ENCODE measurements at places on chromosomes 3 and 15.

DNA sequence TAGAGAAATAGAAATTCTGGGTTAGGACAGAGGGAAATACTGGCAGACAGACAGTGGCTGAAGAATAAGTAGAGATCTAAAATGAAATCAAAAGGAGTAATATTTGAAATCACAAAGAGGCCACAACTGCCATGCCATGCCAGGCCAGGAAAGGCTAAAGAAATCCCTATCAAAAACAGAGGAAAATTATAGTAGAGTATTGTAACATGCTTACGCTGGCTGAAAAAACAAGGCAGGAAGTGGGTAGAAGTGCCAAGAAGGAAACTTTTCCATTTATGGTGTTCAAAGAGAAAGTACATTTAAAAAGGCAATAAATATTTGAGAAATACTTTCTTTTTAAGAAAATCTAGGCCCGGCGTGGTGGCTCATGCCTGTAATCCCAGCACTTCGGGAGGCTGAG is 415.7 kb downstream of the PLCL2 start:
- DNase-seq: no peak

- no peak for DNase-seq
Measured at GRCh38 chr15:39403640-39404117, 177.2 kb upstream of the THBS1 start.

GRCh38 chr3:114508976-114509375 is 215.1 kb downstream of the TIGIT start:
- no peak for DNase-seq

GRCh38 chr3:22685597-22685996 is 517.5 kb upstream of the UBE2E2 start:
- DNase-seq: no peak

DNA sequence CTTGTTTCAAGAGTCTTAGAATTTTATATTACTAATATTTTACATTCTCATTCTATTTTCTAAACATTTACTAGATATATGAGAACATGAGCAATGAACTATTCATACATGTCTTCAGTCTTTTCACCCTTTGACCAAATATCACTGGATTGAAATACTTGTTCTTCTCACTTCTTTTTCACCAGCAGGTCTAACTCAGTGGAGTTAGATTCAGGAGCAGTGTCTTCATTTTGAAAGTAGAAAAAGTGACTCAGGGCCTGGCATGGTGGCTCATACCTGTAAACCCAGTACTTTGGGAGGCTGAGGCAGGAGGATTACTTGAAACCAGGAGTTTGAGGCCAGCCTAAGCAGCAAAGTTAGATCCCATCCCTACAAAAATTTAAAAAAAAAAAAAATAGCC is 70.8 kb downstream of the USP13 start:
- no peak for DNase-seq

DNA sequence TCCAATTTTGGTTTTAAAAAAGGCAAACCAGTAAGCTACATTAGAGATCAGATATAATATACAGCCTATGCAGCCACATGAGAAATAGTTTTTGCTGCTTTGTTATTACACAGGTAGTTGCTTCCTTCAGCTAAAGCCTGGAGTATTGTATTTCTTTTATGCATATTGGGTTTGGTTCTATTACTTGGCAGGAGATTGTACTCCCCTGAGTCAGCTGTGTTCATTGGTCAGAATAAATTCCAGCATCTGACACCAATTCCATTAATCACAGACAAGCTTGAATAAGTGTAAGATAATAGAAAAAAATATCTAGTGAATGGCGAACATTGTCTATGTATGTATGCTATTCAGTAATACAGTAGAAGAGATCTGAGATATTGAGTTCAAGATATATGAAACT is 26.1 kb upstream of the ZCWPW2 start:
- DNase-seq: no peak

- no peak for DNase-seq
Measured at GRCh38 chr3:28279770-28280169, 38.4 kb downstream of the CMC1 start.

- DNase-seq: no peak
Measured at GRCh38 chr3:53114412-53115074, 15.7 kb downstream of the RFT1 start.

DNA sequence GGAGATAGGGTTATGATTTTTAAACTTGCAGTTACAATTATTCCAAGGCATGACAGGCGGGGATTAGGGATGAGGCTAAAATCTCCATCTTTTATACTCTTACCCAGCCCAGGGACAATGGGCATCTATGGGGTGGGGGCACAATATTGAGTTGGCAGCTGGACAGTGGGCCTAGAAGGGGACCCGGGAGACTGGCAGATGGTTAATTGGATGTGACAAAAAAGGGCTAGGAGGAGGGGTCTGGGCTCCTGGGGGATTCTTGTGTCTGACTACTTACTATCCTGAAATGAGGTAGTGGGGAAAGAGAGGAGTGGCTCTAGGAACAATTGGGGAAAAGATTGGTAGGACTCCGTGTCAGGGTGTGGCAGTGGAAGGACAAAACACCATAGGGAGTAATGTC is 53.0 kb upstream of the ROPN1 start:
- DNase-seq: no peak

DNA sequence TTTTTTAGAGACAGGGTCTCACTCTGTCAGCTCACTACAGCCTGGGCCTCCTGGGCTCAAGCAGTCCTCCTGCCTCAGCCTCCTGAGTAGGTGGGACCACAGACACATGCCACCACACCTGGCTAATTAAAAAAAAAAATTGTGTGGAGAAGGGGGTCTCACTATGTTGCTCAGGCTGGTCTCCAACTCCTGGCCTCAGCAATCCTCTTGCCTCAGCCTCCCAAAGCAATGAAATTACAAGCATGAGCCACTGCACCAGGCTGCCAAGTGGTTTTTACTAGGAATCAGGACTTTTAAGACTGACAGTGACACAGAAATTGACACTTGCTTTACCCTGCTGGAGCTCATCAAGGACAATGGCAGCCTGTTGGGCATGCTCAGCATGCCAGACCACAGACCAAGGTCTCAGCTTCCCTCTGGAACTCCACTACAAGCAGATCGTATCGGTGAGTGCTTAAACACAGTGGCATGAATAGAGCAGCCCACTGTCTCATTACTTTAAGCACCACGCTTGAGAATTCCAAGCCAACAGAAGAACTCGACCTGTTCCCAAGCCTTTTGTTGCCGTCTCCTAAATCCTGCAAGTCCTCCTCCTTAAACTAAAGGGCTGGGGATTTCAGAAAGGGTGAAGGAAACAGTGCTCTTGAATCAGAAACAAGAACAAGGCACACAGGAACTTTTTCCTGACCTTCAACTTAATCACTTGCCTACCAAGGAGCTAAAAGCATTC is 41.4 kb downstream of the EOMES start:
- no peak for DNase-seq

DNA sequence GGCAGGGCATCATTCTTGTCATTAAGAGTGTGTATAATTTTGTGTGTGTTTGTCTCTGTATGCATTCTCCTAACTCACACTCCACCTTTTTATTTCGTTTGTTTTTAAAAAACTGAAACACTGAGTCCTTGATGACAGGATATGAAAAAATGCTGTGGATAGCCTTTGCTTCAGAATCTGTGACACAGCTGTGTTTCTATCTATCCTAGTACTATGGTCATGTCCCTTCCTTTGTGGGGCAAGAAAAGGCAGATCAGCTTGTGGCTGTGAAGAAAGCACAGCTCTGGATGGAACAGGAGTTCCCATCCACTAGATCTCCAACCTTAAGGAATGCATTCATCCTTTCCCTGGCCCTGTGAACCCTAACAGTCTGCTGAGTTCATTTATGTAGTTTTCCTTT is 60.3 kb downstream of the OTOL1 start:
- no peak for DNase-seq

DNA sequence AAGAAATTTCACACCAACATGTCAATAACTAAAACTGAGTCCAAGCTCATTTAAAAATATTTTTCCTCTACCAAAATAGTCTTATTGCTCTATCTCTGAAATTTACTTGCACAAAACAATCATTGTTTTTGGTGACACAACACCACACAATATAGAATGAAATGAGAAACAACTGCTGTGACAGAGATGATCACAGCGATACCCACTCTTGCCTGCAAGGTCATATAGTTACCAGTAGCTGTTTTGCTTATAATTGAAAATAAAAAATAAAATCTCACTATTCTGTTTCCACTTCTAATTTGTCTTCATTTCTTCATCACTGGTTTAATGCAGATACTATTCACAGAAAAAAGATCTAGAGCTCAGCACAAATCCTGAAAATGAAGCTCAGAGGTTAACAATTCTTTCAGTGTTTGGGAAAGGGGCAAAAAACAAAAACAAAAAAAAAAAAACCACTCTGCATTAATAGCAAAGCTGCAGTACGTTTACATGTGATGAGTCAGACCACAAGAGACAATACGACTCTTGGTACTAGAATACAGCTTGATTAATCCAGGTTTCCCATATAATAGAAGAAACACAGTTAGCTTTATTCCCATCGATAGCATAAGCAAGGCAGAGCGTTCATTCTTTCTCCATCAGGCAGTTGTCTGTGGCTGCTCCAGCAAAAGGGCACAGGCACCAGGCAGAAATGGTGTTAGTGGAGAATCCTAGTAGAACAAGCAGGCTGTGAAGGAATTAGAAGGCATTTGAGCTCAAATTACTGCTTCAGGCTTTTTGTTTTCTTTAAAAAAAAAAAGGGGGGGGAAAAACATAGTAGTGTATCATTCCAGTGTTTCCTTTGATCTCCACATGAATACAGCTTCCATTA is 773 bp downstream of the ANKRD28 start:
- no peak for DNase-seq

GRCh38 chr15:82936966-82937711 is 15.4 kb downstream of the HOMER2 start:
- DNase-seq: no peak

DNA sequence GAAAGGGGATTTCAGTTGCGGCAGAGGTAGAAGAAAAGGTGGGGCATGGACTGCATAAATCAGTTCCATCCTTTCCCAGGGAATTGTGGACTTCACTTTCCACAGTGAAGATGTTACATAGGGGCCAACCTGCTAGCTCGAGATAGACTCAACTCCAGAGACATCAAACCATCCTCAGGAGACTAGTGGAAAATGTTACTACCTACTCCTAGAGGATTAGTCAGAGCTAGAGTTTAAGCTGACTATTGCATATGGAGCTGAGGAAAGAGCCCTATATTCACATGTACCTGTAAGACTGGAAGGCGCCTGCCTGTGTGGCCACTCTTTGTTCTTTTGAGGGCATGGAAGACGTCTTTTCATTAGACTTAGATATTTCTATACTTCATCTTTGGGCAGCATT is 69.2 kb downstream of the KLHL25 start:
- no peak for DNase-seq

DNA sequence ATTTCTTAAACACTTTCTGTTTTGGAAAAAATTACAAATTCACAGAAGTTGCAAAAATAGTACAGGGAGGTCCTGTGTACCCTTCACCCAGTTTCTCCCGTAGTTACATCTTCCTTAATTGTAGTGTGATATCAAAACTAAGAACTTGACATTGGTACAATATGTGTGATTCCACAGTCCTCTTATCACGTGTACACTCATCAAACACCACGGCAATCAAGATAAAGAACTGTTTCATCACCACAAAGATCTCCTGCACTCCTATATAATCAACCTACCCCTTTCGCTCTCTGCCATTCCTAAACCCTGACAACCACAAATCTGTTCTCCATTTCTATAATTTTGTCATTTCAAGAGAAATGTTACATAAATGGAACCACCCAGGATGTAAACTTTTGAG is 31.4 kb downstream of the POMGNT2 start:
- DNase-seq: no peak

- DNase-seq: no peak
Measured at GRCh38 chr15:63818629-63819028, 15.1 kb downstream of the HERC1 start.

DNA sequence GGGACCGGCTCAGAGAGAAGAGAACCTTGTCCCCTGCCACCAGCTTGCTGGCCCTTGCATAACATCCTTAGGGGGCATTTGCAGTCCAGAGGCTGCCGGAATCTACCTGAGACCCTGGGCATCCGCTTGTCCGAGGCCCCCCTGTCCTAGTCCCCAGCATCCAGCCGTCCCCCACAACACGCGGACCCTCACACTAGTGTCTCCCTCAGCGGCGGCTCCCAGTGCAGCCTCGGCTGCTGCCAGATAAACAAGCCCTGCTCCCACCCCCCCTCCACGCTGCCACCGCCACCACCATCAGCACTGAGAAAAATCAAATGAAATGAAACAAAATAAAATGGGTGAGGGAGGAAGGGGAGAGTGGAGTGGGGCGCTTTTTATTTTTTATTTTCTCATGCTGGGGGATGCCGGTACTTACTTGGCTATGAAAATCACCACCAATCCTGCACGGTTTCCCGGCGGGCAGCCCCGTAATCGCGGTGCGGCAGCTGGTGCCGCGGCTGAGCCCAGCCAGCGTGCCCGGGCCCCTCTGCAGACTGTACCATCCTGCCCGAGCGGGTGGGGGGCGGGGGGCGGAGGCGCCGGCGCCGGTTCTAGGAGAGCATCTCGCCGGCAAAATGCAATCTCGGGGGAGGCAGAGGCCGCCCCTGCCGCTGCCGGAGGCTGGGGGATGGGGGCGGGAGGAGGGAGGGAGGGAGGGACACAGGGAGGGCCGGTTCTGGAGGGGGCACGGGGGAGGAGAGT is at the start of gene ATP2B2:
TSS of gene ATP2B2 (minus strand) at position 537 of the 741 bp plus-strand sequence. CDS start 56,043 bp downstream, outside the sequence.
- DNase-seq: no peak

- no peak for DNase-seq
Measured at GRCh38 chr3:197926418-197926817, 23.6 kb upstream of the RPL35A start.

GRCh38 chr3:121883507-121883906 is 10.7 kb upstream of the SLC15A2 start:
- no peak for DNase-seq

- DNase-seq: no peak
Measured at GRCh38 chr3:80334534-80334933, 566.7 kb upstream of the ROBO1 start.

DNA sequence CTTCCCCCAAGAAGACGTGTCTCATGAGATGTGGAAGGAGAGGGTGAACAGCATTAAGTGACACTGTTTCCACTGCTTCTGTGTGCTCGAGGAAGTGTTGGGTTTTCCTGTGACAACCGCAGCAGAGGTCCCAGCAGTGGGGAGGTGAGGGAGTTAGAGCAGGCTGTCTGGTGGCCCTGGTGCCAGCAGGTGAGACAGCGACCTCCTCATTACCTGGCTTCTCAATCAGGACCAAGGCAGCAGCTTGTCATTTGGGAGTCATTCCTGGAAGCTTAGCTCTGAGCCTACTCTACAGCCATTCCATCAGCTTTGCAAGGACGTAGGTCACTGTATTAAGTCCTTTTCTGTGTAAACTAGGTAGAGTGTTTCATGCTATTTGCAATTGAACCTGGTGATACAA is 63.3 kb upstream of the RGMA start:
- peak; percentile 38 for DNase-seq

- DNase-seq: no peak
Measured at GRCh38 chr3:116001151-116001621, 377.9 kb downstream of the GAP43 start.

DNA sequence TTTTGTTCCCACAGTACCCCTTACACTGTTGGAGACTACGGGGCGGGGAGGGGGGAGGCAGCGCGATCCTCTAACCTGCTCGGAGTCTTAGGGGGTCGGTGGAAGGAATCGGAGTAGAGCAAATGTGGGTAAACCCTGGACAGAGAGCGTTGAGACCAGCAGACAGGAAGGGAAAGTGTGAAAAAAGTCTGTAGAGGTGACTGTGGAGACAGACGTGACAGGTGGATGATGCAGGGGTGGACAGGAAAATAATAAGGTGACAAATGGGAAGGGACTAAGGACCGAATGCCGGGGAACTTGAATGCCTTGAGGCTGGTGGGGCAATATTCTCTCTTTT is 424 bp downstream of the EAF2 start:
- no peak for DNase-seq

All from activated CD8-positive, alpha-beta memory T cell treated with anti-CD3 and anti-CD28 coated beads, Interleukin-2, amount 50 U/mL, for 4 hours (primary cell).